ENCODE measurements at places on chromosomes 1 and 21.

- peak; percentile 20 for DNase-seq
Measured at GRCh38 chr1:167599957-167600581, 30.0 kb upstream of the RCSD1 start.

DNA sequence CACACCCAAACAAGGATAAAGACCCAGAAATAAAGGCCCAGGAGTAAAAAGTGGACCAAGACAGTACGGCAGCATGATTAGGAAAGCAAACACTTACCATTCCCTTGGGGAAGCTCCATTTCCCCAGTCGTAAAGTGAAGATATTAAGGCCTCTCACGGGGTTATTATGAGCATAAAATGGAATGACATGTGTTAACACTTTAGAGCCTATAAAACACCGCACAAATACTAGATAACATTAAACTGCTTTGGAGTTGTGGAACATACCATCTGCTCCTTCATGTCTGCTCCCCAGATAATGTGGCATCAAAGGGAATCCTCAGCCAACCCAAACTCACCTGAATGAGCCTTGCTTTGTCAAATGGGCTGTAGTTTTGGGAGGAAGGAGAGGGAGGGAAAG lies 8.9 kb upstream of the ITLN2 start:
- no peak for DNase-seq

GRCh38 chr1:199449221-199449620 lies 578.3 kb upstream of the NR5A2 start:
- peak; percentile 34 for DNase-seq

DNA sequence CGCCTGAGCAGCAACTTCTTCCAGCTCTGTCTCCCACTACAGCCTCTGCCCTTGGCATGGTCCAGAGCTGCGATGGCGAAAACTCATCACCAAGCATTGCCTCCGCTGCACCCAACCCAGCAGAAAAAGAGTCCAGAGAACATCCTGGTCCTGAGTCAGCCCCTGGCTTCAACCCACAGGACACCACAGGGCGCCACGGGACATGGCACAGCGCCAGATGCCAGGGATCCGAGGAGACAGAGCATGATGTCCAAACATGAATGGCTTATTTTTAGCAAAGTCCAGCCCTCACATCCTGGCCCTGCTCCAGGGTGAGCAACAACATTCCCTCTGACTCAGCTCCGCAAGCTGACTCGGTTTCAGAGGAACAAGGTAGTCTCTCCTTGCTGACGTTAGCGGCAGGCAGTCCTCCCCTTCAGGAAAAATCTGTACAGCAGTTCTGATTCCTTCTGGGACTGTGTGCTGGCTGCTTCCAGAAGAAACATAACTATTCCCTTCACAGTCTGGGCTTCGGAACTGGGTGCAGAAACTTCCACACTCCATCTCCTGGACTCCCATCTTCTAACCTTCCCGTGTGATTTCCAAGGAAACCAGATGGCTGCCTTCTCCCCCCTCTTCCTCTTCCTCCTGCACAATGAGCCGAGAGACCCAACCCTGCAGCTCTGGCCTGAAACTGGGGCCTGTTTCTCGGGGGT lies 131.3 kb downstream of the TOMM20 start:
- DNase-seq: peak; percentile 98

DNA sequence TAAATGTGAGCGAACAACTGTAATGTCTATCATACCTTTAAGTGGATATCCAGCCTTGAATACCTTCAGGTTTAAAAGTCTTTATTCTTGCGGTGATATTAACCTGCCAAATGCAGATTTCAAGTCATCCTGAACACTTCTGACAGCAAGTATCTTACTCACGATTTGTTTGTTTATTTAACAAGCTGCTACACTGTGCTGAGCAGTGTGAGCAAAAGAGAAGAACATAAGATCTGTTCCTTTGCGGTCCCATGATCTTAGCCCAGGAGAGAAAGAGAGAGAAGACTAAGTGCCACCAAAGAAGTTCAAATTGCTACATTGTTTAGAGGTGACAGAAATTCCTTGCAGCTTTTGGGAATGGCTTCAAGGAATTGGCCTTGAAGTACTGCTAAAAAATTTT lies 9.5 kb upstream of the IL24 start:
- no peak for DNase-seq
